Left lobe of liver (tissue), 2 donors: ENCODE measurements at places on chromosomes 7 and 10. TPM values are rescaled to one million over a fixed set of nuclear protein-coding genes. Genes with fewer than 3 reads are reported as not detected.

DNA sequence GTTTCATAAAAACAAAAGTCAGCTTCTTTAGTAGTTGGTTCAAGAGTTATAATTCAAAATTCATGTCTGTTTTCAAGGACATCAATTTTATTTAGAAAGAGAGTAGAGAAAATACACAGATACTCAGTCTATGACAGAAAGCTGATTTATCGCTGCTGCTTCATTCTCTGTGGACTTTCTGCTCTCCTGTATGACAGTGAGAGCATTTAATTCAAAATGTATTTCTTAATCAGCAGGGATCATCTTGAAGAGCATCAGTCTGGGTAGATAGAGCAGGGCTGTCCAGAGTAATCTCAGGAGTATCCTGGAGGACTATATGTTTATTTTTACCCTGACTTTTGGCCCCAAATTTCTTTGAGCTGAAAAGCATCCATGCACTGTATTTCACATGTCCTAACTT lies 1676.7 kb downstream of the REEP3 start:
- DNase-seq = no peak

The SH2B2 gene
- total RNA-seq = 3.0 TPM

GRCh38 chr10:112999102-112999501 lies 49.1 kb downstream of the TCF7L2 start:
- DNase-seq = no peak

The HOGA1 gene
- 66.2 TPM for total RNA-seq

GRCh38 chr7:120417244-120417979 lies 144.4 kb downstream of the KCND2 start:
- DNase-seq = no peak
